Fibroblast of mammary gland (primary cell): ENCODE measurements at places on chromosomes 12 and 14.

- no peak for DNase-seq
Observed at GRCh38 chr14:23641915-23642588, 5.9 kb downstream of the DHRS2 start.

GRCh38 chr12:101695706-101696105, 1.7 kb upstream of the CHPT1 start:
- peak; percentile 56 for DNase-seq

DNA sequence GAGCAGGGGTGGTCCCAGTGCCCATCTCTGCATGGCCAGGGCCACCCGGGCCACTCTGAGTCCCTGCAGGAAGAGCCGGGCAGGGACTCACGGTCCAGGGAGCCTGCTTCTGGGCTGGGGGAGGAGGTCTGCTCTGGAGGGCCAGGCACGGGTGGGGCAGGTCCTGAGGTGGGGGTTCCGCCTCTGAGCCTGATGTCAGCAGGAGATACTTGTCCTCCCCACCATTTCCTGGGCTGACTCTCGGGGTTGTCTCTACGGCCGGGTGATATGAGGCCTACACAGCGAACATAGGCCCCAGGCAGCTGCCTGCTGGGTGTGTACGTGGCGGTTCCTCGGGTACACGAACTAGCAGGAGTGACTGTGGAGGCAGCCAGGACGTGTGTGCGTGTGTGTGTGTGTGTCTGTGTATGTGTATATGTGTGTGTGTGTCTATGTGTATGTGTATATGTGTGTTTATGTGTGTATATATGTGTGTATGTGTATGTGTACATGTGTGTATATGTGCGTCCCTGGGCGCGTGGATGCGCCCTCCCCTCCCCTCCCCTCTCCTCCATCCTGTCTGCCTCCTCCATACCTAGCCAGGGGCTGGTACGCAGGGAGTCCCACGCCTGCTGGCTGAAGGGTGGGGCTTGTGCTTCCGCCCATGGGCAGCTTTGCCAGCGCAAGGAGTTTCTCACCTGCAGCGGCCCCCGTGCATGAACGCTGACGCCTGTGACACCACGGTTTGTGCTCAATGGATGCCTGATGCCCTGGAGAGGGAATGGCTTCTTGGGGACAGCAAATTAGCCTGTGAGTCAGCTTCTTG, 30.4 kb upstream of the TRAF3 start:
- no peak for DNase-seq

GRCh38 chr12:76010732-76011458, 20.7 kb downstream of the PHLDA1 start:
- DNase-seq = peak; percentile 76

GRCh38 chr14:35295845-35296161, 3.6 kb downstream of the PSMA6 start:
- DNase-seq = no peak

DNA sequence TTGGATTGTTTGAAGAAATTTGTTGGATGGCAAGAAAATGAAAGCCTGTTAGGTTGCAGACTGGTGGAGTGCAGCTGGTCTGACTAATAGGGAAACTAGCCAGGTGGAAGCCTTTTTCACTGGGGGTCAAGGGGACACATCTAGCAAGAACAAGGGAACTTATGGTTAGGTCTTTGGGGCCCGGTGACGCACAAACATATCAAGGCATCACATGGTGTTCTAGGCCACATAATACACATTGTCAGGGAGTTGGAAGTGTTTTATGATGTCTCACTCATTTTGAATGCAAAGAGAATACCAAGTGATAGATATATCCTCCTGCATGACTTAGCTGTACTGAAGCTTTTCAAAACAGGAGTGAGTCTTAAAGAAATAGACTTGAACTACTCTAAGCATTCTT, 351.2 kb downstream of the KCNH5 start:
- DNase-seq = peak; percentile 81

GRCh38 chr12:67891596-67891995, 97.7 kb upstream of the IFNG-AS1 start:
- no peak for DNase-seq

- no peak for DNase-seq
Observed at GRCh38 chr14:93533437-93533836, 102.7 kb downstream of the UNC79 start.

DNA sequence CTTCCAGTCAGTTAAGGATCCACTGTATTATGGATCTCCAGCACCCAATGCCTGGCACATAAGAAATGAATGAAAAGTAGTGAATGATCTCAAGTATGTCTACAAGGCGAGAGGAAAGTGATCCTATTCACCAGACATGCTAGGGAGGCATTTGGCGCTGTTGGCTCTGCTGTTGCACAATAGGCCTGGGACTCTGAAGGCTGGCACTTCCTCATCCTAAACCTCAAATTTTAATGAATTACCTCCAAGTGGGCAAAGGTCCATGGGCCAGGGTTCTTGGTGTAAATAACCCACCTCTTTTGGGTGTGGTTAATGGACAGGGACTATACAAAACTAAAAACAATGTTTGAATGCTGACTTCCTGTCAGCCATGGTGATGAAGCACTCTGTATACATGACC, 173.4 kb upstream of the PZP start:
- no peak for DNase-seq

- DNase-seq = no peak
Observed at GRCh38 chr12:62263966-62264365, 3.8 kb downstream of the USP15 start.
